Stimulated activated CD4-positive, alpha-beta T cell treated with anti-CD3 and anti-CD28 coated beads, Interleukin-1b, Interleukin-23, amount 100 ng/mL, for 1 hour (primary cell): ENCODE measurements at places on chromosomes 1 and 21.

GRCh38 chr1:30774550-30775432 is 17.2 kb upstream of the LAPTM5 start:
- no peak for DNase-seq

DNA sequence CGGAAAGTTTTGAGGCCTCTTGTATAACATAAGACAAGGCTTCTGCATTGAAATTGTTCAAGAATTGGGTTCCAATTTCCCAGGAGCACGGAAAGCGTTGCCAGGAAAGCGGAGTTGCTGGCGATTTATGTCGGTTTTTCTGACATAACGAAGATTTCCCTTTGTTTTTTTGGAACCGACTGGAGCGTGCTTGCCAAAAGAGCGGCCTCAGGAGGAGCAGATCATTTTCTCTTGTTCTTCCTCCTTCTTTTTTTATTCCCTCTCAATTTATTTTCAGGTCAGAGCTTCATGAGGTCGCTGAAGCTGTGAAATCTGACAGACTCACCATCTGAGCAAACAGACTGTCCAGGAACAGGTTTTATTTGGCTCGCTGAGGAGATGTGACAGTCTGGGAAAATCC is 275.5 kb downstream of the CAMTA1 start:
- no peak for DNase-seq

- DNase-seq, result no peak
These were observed 67.1 kb upstream of the NBL1 start for GRCh38 chr1:19577036-19577435.

DNA sequence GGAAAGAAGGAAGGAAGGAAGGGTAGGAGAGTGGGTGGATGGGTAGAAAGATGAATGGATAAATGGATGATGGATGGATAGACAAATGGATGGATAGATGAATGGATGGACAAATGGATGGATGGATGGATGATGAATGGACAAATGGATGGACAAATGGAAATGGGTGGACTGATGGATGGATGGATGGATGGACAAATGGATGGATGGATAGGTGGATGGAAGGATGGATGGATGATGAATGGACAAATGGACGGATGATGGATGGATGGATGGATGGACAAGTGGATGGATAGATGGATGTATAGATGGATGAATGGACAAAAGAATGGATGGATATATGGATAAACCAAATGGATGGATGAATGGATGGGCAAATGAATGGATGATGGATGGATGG is 30.5 kb downstream of the CHD5 start:
- DNase-seq, result no peak

DNA sequence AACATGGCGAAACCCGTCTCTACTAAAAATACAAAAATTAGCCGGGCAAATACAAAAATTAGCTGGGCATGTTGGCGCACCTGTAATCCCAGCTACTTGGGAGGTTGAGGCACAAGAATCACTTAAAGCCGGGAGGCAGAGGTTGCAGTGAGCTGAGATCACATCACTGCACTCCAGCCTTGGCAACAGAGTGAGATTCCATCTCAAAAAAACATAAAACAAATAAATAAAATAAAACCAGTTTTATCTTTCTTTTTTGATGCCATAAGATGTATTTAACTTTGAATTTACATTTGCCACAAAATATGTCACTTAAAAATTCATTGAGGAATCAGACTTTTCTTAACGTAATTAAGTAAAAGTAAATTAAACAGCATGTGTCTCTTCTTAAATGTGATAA is 113.3 kb upstream of the ERRFI1 start:
- DNase-seq, result no peak

DNA sequence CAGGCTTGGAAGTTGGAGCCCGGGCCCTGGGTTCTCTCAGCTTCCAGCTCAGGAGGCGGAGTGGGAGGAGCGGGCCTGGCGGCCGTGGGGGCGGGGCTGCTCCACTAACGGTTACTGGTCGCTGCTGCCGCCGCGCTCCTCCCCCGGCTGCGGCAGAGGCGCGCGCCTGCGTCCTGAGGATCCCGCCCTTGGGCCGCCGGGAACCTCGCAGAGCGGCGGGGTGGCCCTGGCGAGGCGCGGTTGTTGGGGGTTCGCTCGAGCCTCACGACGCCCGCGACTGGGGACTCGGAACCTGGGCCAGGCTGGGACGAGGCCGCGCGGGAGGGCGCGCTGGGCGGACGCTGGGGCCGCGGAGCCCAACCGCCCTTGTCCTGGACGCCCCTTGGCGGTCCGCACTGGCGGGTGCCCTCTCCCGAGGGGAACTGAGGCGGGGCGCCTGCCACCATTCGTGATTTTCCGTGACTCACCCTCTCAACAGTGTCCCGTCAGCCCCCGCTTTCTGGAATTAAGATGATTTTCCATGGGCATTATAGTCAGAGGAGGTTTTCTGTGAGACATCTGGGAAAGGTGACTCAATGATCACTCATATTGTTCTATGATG is 34.1 kb downstream of the OR2G3 start:
- DNase-seq, result no peak

GRCh38 chr1:209030454-209031167 is 552.9 kb upstream of the CAMK1G start:
- no peak for DNase-seq

- DNase-seq, result no peak
These were observed 15.1 kb upstream of the PIGV start for GRCh38 chr1:26772687-26773086.

DNA sequence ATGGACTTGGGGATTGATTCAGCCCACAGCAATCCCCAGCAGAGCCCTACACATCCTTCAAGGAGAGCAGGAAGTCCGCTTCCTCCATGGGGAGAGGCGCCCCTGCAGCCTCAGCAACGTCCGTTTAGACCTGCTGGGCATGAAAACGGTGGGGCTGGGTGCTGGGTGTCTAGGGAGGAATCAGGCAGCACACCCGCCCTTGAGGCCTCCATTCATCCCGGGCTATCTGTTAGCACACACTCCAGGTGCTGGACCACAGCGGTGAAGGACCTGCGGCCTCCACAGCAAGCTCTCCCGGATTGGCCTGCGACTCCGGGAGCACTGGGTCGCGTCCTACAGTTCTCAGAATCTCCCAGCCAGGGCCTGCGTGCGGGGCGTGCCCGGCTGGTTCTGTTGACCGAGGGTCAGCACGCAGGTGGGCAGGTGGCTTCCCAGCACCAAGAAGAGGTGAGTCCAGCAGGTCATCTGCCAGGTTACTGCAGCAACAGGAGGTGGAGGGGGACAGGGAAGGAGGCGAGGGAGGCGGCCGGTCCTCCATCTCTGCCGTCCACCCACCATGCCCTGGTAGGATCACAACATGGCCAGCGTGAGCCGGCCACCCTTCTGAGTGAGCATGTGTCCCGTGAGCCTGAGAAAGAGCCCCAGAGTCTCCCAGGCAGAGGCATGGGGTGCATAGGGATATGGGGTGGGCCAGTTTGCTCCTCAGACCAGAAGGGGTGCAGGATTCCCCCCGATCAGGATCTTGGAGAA is 96.6 kb downstream of the RIPK4 start:
- no peak for DNase-seq

- DNase-seq, result no peak
These were observed 3.5 kb downstream of the DNMT3L start for GRCh38 chr21:44258056-44258725.

- no peak for DNase-seq
These were observed 239.1 kb upstream of the TMEM51 start for GRCh38 chr1:14914351-14914988.

DNA sequence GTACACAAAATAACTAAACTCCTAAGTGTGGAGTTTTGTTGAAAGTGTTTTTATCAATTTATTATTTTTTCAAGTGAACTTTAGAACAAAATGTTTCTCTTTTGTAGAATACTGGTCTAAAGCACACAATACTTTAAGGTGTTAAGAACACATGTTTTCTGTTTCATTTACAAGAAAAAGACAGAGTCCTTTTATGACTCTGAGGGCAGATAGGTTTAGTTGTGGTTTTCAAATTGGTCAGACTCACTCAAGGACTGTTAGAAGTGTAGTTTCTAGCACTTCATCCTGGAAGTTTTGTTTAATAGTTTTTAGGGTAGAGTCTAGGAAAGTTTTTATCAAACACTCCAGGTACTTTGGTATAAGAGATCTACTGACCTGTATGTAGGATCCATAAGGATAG is 376.5 kb downstream of the LRRIQ3 start:
- DNase-seq, result no peak

DNA sequence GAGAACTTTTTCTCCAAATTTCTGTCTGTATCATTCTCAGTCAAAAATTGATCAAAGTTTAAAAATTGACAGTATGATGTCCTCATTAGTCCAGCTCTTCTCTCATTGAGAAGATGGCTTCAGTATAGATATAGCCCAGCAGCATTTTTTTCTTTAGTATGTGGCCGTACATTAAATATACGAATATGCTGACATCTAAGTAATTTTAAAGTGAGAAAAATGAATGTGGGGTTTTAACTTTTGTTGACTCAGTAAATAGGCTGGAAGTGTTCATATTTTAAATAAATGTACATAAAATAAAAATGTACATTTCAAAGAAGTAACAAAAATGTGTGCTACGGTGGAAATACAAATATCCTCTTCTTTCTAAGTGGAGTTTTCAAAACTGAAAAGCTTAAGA is 123.5 kb upstream of the PKN2 start:
- no peak for DNase-seq

- DNase-seq, result no peak
These were observed 81.6 kb downstream of the PDE9A start for GRCh38 chr21:42735061-42735460.

DNA sequence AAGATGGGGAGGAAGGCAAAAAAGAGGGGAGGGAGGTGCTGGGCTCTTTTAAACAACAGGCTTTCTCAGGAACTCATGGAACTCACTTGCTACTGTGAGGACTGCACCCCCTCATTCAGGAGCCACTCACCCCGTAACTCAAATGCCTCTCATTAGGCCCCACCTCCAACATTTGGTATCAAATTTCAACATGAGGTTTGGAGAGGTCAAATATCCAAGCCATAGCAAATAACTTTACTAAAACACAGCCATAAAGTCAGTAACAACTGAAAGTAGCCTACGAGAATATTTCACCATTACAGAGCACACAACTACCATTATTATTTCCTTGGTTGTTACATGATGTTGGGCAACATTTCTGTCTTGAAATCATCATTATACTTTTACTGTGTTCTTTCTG is 13.1 kb upstream of the DMRTB1 start:
- no peak for DNase-seq

- DNase-seq, result no peak
These were observed 21.7 kb downstream of the LRRC8B start for GRCh38 chr1:89546082-89546889.

DNA sequence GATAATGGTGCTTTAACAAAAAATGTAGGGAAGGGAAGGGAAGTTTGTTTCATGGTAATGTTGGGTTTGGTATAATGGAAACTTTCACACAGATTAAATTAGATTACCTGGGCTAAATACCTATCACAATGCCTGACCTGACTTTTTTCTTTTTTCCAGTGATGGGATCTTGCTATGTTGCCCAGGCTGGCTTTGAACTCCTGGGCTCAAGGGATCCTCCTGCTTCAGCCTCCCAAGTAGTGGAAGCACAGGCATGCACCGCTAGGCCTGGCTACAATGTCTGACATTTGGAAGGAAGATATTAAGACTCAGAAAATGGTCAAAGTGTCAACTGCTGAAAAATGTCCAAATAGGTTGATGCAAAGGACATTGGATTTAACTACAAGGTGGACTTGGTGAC is 67.4 kb downstream of the KCNK1 start:
- DNase-seq, result no peak

GRCh38 chr1:202852163-202852904 is 36.6 kb downstream of the RABIF start:
- DNase-seq, result no peak

DNA sequence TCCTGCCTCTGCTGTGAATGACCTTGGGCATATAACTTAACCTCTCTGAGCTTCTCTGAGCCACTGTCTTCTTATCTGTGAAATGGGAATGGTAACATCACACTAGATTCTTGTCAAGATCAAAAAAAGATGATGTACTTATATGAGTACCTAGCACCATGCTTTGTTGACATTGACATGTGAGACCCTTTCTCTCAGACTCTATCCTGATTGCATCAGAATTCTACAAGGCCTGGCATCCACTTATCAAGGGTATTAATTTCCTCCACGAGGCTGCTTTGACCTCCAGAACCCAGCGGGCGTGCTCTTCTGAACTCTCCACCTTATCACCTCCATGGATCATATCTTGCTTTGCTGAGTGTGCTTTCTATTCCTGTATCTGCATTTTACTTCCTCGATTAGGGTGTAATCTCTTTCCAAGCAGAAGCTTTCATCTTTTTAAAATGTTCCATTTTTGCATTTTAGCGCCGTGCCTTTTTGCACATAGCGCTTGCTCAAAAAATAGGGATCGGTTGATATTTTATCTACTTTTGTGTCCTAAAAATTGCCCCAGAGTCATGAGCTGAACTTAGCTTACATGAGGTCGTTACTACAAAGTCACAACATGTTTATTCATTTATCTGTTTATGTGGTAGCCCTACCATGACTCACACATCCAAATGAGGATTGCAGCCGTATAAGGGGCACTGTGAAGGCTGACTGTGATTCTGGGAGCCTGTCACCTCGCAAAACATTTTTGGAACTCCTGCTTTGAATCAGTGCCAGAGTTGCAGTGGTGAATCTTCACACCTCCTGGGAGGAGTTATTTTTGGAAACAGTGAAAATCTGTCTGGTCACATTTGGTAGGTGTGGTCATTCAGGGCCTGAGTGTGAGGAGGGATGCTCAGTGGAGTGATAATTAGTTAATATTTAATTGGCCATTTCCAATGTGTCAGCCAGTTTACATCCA is 63.2 kb downstream of the IER5 start:
- DNase-seq, result no peak

DNA sequence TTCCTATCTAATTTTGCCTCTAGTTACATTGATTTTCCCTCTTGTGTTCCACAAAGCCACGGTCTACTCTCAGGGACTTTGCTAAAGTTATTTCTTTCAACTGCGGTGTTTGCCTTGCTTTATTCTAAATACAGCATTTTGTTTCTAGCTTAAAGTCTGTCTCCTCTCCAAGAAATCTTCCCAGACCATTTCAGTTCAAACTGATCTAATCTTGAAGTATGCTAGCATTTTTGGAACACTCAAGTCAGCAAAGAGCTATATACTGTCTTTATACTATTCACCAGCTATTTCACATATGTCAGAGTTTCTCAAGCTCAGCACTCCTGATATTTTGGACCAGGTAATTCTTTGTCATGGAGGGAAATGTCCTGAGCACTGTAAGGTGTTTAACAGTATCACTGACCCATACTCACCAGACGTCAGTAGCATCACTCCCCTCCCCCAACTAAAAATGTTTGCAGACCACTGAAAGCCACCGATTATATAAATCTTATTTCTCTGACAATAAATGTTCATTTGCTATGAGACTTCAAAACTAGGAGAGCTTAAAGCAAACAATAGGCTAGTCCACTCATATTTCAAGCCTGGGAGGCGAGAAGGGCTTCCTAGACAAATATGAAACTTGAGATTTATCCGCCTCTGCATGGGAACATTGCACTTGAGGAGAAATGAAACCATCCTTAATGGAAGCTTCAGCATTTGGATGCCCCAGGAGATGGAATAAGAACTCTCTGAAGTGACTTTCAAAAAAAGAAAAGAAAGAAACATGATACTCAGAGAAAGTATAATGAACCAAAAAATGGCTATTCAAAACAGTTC is 81.1 kb downstream of the KIAA0319L start:
- DNase-seq, result no peak

GRCh38 chr1:42312576-42313212 is 22.3 kb downstream of the FOXJ3 start:
- no peak for DNase-seq

GRCh38 chr1:77671836-77672235 is 10.6 kb downstream of the ZZZ3 start:
- no peak for DNase-seq

- no peak for DNase-seq
These were observed 8.5 kb downstream of the PDZK1IP1 start for GRCh38 chr1:47181095-47181954.
